Dermis microvascular lymphatic vessel endothelial cell (primary cell): ENCODE measurements at places on chromosomes 2 and 18.

DNA sequence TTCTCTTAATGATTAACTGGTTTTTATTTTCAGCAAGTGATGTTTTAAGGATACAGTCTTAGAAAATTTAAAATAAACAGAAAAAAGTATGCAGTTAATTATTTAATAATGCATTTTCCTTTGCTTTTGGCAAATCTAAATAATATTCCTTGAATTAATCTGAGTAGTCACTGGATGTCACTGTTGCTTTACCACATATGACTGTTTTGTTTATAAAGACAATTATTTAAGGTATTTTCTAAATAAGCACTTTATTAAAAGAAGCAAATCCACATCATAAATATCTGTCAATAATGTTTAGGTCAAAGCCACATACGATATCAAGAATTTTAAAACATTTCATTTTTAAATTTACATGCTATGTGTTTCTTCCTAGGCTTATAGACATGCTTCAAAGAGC, 40.6 kb upstream of the TFPI start:
- peak; percentile 12 for DNase-seq

DNA sequence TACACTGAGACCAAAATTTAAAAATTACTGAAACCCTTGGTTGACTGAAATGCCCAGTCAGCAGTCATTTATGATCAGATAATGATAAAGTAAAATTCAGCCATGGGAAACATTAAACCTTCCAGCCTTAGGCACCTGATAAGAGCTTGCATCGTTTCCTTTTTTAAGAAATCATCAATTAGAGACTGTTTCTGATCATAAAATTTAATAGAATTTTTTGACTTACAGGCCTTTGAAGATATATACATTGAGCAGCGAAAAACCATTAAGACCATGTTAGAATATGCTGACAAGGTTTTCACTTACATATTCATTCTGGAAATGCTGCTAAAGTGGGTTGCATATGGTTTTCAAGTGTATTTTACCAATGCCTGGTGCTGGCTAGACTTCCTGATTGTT, 99.6 kb upstream of the CSRNP3 start:
- DNase-seq: no peak

- no peak for DNase-seq
These were observed 14.8 kb upstream of the MLPH start for GRCh38 chr2:237472187-237472712.

DNA sequence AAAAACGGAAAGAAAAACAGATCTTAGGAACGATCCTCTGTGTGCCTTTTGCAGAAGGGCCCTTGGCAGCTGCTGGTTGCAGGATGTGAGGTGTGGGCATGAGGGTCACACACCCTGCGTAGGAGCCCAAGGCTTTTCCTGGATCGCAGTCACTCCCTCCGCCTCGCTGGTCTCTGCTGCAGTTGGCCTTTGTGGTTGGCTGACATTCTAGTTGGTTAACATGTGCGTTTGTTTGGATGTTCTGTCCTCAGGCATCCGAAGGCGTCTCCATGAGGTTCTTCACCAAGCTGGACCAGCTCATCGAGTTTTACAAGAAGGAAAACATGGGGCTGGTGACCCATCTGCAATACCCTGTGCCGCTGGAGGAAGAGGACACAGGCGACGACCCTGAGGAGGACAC, 61.7 kb downstream of the INPP5D start:
- no peak for DNase-seq

DNA sequence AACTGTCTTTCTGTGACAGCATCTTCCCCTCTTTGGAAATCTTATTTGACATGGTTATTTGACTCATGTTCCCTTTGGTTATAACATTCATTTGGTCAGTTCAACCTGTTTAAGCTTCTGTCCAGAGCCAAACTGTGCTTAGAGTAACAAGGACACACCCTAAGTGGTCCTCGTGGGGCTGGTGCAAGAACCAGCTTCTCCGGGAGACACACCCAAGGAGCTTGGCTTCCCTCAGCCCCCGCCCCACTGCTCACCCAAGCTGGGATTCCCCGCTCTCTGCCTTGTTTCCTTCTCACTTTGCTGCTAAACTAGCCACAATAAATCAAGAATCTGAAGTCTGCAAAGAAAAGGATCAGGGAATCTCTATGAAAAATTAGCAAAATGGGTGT, 1.4 kb downstream of the SCYGR3 start:
- no peak for DNase-seq

GRCh38 chr2:181978351-181979150, 7.1 kb upstream of the PPP1R1C start:
- no peak for DNase-seq

GRCh38 chr2:207163756-207164005, 2.1 kb downstream of the KLF7 start:
- DNase-seq: no peak

- DNase-seq: peak; percentile 31
These were observed 86.1 kb downstream of the ACVR1 start for GRCh38 chr2:157789933-157790511.

DNA sequence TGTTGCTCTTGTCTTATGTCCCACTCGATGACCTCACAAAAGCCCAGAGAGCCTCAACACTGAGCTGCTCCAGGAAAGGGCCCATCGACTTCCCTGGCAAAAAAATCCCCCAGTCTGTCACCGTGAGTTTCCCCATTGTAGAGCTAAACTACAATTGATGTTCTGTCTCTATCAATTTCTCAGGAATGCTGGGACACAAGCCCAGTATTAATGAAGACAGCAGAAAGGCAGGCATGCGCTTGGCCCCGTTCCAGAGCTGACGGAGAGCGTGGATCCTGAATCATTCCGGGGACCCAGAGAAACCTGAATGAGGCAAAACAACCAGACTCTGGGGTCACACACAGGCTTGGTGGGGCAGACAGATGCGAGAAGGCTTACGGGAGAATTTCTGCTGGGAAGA, 146.9 kb downstream of the TTC32 start:
- DNase-seq: no peak
